Endothelial cell (in vitro differentiated cells): ENCODE measurements at places on chromosomes 7 and 10.

DNA sequence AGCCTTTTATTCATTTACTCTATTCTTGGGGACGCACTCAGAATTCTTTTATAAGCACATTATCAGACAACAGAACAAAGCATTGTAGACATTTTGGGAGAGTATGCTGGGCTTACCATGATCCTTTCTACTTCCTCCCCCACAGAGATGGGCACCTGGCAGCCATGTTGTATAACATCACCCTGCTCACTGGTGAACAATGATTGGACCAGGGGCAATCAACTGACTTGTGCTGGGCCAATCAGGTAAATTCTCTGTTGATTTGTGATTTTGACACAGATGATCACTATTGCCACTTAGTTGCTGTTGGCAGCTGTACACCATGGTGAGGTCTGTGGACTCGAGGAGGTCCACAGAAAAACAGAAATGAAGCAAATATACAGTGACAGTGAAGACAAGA is 43.7 kb downstream of the WNT2 start:
- DNase-seq, result no peak

DNA sequence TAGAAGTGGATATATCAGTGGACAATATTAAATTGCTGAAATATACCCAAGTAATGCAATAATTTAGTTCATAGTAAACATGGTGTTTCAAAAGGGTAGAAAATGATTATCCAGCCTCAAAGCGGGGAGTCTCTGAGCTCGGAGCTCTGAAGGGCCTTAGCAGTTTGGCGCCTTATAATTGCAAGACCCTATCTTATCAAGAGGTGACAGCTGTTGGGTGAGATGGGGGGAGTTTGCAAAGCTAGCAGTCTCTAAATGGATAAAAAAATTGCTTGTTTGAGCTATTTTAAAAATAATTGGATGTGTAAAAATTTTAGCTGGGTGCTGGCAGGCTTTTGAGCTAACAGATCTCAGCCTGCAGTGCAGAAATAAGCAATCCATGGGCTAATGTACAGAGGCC is 219.2 kb downstream of the CCSER2 start:
- no peak for DNase-seq

DNA sequence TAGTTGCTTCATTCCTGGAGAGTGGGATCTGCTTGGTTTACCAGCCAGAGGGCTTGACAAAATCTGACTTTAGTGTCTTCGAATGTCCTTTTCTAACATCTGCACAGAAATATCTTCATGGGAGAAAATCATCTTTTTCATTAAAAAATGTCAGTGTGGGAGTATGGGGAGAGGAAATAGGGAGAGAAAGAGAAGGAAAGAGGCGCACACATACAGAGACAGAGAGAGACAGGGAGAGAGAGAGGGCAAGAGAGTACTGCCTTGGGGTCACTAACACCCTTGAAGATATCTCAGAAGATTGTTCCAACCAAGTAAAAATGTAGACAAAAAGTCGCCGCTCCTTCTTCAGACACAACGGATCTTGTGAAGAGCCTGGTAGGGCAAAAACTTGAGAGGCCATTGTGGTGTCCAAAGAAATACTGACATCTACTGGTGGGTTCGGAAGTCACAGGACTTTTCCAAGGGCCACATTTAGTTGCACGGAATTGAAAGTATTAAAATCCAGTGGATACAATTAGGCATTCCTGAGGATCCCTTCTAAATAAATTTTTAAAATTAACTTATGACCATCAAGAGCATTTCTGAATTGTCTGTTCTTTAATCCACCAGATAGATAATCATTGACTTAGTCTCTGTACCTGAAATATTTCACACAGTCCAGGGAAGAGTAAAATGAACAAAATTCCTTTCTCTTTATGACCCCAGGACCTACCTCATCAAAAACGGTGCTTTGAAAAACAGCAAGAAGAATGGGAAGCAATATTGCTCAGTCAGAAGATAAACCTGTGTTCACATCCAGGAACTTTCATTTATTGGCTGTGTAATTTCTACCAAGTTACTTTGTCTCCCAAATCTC is 29.7 kb downstream of the VIM start:
- peak; percentile 69 for DNase-seq

DNA sequence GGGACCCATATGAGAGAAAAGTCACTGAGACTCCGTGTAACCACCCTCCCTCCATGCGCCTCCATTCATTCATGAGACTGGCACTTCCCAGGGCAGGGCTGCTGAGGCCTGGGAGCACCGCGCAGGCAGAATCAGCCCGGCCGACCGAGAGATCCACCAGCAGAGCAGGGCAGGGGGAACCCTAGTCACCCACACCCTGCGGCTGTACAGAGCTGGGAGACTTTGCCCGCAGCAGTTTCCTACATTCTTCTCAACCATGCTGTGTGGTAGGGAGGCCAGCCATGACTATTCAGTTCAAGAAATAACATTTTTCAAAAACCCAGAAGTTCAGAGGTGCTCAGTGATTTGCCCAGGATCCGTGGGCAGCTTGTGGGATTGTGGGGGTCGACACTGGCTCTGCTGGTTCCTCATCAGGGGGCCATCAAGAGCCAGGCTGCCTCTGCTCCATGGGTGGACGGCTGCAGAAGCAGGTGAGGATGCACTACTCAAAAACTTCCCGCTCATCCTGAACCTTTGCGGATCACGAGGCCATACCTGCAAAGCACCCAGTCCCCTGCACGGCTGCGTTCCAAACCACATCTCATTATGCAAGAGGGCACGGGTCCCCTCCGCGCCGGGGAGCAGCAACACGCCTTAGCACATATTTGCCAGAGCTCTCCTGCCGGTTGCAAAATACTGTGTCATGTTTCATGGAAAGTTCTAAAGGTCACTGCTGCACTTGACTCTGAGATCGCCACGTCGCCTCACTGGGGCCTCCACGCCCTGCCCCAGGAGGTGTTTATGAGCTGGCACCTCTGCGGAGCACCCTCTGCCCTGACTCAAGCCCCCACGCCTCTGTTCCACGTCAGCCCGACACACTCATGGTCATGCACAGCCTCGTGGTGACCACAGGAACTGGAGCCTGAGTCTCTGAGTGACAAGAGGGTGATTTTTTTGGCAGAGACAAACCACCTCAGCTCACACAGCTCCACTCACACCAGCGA is 132.0 kb downstream of the PRKAG2 start:
- no peak for DNase-seq

DNA sequence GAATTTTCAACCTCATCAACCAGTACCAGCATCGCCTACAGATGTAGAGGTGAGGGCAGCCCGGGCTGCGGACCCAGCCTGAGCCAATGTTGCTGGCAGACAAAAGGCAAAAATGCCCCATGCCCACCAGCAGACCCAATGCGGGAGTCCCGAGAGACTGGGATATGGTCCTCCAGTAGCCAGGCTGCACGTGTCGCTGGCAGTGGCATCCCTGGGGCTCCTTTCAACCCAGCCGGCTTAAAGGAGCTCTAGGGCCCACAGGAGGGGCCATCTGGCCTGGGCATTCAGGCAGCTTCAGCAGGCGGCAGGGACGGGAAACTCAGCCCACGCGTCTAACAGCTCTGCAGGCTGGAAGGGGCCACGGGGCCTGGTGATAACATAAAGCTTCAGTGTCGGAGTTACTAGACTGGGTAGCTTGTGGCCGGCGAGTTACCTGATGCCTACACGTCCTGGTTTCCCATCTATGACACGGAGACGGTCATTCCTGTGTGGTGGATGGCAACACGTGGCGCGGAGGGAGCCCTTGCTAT is 70.7 kb downstream of the PROSER2 start:
- DNase-seq, result no peak

- DNase-seq, result no peak
Measured at GRCh38 chr7:45293295-45293942, 135.8 kb downstream of the RAMP3 start.

DNA sequence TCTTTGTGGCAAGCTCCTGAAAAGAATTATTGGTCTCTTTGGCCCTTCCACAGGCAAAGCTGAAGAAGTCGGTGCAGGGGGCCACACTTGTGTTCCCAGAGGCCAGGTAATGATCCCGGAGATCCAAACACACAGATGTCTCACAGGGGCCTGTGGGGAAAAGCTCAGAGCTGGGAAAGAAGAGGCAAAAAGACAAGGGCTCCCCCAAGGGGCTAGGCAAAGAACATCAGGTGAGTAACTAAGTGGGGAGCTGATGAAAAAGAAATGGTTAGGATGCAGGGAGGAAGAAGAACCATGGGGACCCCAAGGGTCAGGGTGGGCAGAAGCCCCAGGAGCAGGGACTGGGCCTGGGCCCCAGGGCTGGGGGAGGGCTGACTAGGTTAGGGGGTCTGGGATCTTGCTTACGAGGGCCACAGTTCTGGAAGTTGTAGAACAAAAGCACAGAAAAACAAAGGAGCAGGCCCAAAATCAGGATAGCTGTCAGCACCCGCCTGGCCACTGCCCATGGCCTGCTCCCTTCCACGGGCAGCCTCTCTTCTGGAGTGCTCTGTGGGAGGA is 1.1 kb downstream of the KEL start:
- no peak for DNase-seq

GRCh38 chr10:129319934-129320333 is 147.1 kb upstream of the MGMT start:
- no peak for DNase-seq

GRCh38 chr7:29596593-29597178 is 33.1 kb downstream of the PRR15 start:
- DNase-seq, result no peak

DNA sequence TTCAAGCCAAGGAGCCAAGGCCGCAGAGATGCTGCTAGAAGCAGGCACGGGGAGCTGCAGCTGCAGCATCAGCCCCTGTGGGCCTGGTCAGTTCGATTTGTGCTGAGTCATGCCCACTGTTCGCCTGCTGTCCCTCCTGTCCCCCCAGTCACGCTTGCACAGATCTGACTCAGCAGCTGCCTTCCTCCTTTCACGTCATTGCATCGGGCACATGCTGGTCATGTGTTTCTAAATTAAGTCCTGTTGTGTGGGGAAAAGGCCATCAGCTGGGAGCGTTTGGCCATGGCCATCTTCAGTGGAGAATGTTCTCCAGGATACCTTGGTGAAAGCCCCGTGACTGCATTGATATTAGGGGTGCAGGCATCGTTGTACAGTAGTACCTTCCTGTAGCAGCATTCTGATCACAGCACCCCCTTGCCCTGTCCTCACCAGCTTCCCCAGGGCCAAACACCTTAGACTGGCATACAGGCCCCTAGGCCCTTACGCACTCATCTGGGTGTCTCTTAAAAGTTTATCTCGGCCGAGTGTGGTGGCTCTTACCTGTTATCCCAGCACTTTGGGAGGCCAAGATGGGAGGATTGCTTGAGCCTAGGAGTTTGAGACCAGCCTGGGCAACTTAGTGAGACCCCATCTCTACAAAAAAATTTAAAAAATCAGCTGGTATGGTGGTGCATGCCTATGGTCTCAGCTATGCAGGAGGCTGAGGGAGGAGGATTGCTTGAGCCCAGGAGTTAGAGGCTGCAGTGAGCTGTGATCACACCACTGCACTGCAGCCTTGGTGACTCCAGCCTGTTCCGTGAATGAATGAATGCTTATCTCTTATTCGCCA is 23.2 kb downstream of the POR start:
- DNase-seq, result no peak

- DNase-seq, result no peak
Measured at GRCh38 chr10:110356628-110357245, 52.0 kb upstream of the SMNDC1 start.

- DNase-seq, result no peak
Measured at GRCh38 chr10:89351412-89351779, 23.6 kb downstream of the IFIT3 start.

DNA sequence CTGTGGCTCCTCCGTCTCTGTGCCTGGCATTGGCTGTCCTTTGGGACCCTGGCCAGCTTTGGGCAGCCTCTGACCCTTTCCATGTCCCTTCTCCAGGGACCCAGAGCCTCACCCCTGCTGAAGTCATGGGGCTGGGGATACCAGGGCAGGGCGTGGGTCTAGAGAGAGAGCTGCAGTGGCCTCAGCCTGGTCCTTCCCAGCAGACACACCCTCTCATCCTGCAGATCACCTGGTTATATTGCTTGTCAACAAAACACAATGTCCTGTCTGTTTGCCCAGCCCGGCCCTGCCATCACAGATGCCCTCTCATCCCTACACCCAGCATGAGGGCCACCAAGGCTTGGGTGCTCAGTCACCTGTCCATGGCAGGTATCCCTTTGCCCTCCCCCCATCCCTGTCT is 1.8 kb downstream of the MUC17 start:
- DNase-seq, result no peak

DNA sequence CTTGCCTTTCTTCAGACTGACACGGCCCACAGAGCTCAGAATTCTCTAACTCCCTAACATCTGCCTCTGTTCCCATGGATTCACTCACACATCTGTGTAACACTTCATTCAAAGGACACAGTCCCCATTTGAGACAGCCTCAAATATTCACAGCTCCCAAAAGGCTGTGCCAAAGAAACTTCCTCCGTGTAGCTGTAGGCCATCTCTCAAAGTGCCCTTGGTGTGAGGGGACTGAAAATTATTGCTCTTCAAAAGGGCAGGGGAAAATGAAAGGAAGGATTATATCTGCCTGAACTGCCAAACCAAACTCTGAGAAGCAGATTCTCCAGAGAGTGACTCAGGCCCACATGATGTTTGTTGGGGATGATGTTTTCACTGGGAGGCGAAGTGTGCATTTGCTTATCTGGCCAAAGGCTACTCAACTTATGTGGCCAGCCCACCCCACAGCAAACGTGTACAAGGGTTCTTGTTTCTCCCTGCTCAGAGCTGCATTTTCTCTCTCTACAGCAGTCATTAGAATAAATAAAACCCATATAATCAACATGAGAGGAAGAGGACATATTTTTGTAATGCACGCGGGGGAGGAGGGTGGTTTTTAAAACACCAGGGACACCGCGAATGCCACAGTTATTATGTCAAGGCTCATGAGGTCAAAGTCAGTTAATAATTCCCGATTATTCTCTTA is 302.4 kb upstream of the NFE2L3 start:
- DNase-seq, result no peak

- peak; percentile 66 for DNase-seq
Measured at GRCh38 chr7:139035586-139036353, at the start of gene ZC3HAV1L. TSS of gene ZC3HAV1L (minus strand) at chr7:139036042. CDS start at chr7:139036017, 25 bp downstream.

- no peak for DNase-seq
Measured at GRCh38 chr10:129545261-129545660, 78.2 kb downstream of the MGMT start.

DNA sequence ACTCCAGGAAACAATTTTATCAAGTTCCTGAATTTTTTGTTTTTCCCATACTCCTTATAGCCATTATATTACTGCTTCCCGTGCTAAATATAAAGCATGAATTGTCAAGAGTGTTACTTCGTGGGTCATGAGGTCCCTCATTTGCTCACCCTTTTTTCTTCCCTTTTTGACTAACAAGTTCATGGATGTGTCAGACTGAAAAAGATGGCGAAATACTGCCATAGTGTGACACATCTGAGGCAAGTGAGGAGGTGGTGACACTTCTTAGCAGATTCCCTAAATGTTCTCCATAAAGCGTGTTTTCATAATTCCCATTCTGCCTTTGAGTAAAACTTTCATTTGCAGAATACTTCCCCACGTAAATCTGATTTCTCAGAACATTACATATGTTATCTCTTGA is 269.6 kb upstream of the FZD1 start:
- DNase-seq, result no peak

- no peak for DNase-seq
Measured at GRCh38 chr10:14336736-14337135, 6.0 kb upstream of the FRMD4A start.
